ENCODE measurements at places on chromosomes 1 and 21.

DNA sequence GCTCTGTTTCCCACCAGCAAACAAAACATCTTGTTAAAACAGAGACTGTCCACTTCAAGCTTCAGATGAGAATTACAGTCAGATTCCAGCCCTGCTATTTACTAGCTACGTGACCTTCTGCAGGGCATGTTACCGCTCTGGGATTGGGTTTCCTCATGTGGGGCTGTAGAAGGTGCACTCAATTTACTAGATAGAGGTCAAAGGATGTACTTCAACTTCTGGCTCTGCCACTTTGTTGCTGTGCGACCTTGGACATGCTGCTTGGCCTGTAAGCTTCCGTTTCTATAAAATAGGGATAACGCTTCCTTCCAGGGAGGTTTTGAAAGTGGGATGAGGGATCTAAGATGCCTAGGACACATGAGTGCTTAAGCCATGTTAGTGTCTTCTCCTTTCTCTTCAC lies 46.0 kb upstream of the LRIG2 start:
- no peak for DNase-seq

DNA sequence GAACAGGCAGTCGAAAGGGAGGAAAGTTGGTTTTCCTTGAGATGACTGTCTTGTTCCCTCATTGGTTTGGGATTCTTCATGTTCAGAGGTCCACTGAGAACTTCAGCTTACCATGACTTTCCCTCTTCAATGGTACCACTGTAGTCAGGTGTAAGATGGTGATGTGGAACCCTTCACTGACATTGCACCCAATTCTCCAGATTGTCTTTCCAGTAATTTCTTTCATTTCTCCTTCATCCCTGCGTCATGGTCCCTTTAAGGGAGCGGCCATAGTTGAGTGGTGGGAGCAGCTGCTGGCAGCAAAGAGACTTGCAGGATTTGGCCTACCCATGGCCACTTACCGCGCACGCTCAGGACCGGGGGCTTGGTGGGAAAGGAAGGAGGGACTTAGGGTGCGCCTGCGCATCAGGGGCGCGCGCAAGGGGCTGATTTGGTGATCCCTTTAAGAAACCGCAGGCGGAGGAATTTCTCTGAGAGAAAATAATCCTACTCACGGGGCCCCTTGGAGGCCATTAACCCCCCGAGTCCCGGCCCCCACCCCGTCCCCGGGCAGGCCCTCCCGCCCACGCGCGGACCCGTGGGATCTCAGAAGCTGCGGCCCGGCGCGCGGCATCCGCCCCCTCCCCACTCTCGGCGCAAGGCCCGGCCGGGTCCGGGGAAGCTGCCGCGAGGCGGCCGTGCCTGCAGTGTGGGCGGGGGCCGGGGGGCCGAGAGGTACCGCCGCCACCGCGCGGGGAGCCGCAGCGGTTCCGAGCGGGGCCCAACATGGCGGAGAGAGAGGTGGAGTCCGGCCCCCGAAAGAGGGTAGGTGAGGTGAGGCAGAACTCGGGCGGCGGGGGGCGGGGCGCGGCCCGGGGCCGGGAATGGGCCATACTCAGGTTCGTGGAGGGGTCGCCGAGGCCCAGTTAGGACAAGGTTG lies at the start of gene ZMYM4:
Gene ZMYM4, plus strand, starts transcription at position 428 of the 919 bp plus-strand sequence. Its CDS starts 338 bp downstream, at position 766.
- peak; percentile 97 for DNase-seq

GRCh38 chr1:153599847-153600246 lies 13.1 kb downstream of the S100A16 start:
- no peak for DNase-seq

DNA sequence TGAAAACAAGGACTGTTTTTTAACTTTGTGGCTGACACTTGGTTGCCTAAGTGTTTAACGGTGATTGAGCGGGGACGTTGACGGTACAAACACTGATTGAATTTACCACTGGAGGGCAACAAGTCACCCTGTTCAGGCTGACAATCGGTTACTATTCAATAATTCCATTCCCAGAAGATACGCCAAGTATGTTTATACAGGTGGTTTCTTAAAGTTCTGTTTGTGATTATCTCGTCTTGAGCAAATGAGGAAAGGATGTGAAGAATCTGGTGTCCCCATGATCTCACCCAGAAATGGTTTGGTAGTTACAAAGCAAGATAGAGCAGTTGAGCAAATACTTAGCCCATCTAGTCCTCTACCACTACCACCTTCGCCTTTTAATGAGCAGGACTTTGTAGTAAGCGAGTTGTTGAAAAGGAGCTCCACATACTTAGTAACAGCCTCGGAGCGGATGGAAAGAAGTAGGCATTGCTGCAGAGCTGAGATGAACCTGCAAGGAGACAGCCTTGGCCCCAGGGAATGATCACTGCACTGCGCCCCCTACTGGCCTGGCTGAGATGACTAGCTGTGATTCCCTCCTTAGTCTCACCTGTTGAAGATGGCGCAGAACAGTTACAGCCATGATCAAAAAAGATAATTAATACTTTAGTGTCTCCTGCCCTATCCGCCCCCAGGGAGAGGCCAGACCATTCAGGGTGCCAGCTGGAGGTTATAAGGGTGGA lies 36.3 kb downstream of the IFNAR1 start:
- peak; percentile 86 for DNase-seq

- no peak for DNase-seq
These were observed 17.0 kb downstream of the MAP7D1 start for GRCh38 chr1:36172983-36173382.

GRCh38 chr1:24201941-24202440 lies 14.9 kb upstream of the IFNLR1 start:
- peak; percentile 75 for DNase-seq

GRCh38 chr1:151867321-151867720 lies 13.8 kb upstream of the THEM5 start:
- no peak for DNase-seq

GRCh38 chr1:160748878-160749269 lies 9.8 kb downstream of the SLAMF7 start:
- DNase-seq, result no peak

- no peak for DNase-seq
These were observed 426.6 kb downstream of the DUSP10 start for GRCh38 chr1:221315330-221315729.

- no peak for DNase-seq
These were observed 12.8 kb downstream of the ZDHHC18 start for GRCh38 chr1:26839339-26839722.

- no peak for DNase-seq
These were observed 45.1 kb downstream of the SCCPDH start for GRCh38 chr1:246769306-246769705.

- no peak for DNase-seq
These were observed 287.3 kb downstream of the VAV3 start for GRCh38 chr1:107677697-107678096.

- no peak for DNase-seq
These were observed 400.5 kb downstream of the PRDM2 start for GRCh38 chr1:14100444-14100843.

DNA sequence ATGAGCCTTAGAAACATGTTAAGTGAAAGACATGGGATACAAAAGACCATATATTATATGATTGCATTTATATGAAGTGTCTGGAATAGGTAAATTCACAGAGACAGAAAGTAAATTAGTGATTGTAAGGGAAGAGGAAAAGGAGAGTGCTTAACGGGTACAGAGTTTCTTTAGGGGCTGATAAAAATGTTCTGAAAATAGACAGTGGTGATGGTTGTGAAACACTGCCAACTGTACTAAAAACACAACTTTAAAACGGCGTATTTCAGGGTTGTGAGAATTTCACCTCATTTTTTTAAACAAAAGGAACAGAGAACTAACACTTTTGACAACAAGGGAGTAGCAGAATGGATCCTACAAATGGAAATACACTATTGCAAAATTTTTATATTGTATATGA lies 13.4 kb downstream of the COP1 start:
- no peak for DNase-seq

GRCh38 chr1:109114342-109114674 lies 393 bp downstream of the ELAPOR1 start:
- DNase-seq, result peak; percentile 28

- no peak for DNase-seq
These were observed 22.5 kb upstream of the MORC3 start for GRCh38 chr21:36297406-36297937.

- no peak for DNase-seq
These were observed 15.9 kb downstream of the PCSK9 start for GRCh38 chr1:55055084-55055882.

GRCh38 chr1:225917536-225917935 lies 6.5 kb downstream of the PYCR2 start:
- DNase-seq, result no peak

DNA sequence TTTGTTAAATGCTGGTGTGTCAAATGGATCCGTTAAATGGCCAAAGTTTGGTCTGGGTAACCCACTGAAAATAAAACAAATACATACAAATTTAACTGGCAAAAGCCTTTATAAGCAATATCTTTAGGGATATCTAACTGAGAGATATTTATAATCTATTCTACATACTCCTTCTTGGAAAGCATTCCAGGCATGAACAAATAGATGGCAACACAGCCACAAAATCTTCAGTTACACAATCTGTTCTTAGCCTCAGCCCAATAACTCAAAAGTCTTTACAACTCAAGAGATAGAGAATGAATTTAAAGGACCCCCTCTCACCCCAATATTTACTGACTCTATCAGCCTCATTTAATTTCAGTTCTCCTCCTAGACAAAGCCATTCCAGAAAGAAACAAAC lies 58.7 kb downstream of the NRDC start:
- no peak for DNase-seq

DNA sequence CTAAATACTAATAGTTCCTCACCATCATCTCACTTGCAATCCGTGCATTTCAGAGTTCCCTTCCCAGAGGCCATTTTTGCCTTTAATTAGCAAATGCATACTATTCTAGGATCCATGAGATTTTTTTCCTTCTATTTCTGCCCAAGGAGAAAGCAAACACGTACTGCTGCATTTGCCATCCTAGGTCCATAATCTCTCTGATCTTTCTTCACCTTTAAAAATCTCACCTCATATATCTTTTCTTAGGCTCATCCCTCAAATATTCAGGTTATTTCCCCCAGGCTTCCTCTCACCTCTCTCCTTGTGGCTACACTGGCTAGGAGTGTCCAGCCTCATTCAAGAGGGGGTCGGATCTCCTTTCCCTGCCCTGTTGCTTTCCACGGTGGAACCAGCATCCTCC lies 338.6 kb downstream of the SETD4 start:
- DNase-seq, result no peak

DNA sequence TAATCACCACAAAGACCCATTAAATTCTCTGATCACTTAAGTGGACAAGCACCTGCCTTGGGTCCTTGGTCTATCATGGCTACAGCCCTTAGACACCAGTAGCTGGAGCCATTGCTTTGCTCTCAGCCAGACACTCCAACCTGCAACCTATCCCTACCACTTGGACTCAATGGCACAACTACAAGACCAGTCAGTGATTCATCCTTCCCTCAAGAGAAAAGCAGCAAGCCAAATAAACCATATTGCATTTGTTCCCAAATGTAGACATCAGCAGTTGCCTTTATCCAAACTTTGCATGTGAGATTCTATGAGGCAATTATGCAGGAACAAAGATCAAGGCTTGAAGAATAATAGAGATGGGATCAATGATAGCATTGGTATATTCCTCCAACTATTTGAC lies 263.4 kb downstream of the HHIPL2 start:
- no peak for DNase-seq

GRCh38 chr21:42818328-42818749 lies 61.0 kb downstream of the WDR4 start:
- peak; percentile 58 for DNase-seq

DNA sequence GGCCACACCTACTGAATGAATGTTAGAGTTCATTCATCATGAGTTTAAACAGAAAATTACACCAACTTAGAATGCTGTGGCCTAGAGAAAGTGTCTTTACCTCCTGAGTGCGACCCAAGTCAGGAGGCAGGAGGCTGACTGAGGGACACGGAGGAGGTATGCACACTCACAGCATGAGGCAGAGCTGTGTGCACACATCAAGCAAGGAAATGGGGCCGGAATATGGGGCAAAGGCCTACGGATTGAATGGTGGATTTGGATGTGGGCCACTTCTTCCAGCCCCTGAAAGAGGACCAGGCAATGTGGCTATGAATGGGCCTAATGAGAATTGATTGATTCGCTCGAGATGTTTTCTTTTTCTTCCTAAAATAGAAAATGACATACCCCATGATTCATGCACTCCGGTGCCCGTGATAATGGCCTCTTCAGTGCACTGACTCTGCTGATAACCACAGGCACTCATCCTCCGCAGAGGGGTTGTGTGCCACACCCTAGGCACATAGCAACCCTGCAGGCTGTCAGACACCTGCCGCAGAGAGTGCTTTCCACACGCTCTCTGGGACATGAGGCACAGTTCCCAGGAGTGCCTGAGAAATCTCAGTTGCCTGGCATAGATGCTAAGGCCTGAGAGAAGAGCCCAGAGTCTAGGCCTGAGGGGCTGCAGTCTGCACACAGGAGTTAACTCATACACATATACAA lies 155.5 kb downstream of the GLUL start:
- DNase-seq, result no peak

DNA sequence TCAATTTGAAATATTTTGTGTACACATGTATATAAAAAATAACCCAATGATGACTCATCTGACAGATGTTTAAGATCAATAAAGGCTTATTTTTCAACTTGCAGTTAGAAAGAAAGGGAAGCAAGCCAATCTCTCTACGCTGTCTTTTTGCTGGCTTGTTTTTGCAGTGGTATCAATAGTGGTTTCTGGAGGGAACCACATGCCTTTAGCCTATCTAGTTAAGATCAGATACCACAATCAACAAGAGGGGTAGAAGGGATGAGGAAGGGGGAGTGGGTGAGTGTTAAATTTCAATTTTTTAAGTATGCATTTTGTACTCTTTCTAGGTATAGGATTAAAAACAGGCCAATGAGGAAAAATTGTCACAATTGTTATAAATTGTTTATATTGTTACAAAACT lies 276.2 kb downstream of the KCNH1 start:
- DNase-seq, result no peak

GRCh38 chr1:246058466-246058865 lies 448.6 kb downstream of the SMYD3 start:
- no peak for DNase-seq

DNA sequence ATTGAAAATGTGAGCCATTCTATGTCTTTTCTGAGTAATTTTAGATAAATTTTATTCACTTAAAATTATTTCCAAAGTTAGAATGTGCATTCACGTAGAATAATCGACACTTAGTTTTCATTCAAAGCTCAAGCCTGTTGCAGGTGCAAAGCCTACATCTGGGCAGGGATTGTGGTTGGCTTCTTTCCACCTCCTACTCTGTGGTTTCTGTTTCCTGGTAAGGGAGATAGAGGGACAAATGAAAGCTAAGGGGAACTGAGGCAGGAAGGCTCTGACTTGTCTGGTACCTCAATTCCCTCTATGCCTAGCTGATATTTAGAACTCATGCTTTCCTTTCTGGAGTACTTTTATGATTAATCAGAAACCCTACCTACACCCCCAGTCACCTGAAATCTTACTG lies 251.2 kb upstream of the DPYD start:
- DNase-seq, result no peak

- no peak for DNase-seq
These were observed 158.7 kb downstream of the DSCAM start for GRCh38 chr21:40688106-40688864.
